ENCODE measurements at places on chromosomes 1 and 21.

DNA sequence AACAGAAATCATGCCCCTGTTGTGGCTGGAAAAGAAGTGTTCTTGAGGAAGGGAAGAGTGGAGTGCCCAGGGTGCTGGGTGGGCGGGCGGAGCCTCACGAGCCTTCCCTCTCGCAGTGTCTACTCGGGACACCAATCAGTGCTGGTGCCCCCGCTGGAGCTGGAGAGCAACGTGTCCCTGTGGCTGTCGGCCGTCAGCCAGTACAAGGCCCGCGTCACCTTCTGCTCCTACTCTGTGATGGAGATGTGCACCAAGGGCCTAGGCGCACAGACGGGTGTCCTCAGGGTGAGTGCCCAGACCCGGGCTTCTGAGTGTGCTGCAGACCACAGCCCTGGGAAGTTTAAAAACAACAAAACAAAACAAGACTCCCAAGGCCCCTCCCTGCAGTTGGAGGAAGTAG, 47.4 kb downstream of the S100B start:
- DNase-seq = no peak

DNA sequence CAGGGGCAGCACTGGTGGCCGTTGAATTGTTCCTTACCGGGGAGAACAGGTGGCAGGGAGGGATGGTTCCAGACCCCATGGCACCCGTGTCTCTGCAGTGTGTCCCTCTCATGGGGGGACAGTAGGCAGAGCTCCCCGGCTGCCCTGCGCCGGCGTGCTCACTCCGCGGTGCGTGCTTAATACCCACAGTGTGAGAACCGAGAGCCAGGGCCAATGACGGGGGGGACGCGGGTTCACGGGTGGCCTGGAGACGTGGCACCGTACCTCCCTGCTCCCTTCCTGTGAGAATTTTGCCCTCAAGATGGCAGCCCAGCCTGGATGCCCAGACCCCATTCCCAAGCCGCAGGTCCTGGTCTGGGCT, 47.1 kb downstream of the PRDM16 start:
- no peak for DNase-seq

GRCh38 chr1:167360120-167360519, 139.4 kb downstream of the POU2F1 start:
- DNase-seq = no peak

DNA sequence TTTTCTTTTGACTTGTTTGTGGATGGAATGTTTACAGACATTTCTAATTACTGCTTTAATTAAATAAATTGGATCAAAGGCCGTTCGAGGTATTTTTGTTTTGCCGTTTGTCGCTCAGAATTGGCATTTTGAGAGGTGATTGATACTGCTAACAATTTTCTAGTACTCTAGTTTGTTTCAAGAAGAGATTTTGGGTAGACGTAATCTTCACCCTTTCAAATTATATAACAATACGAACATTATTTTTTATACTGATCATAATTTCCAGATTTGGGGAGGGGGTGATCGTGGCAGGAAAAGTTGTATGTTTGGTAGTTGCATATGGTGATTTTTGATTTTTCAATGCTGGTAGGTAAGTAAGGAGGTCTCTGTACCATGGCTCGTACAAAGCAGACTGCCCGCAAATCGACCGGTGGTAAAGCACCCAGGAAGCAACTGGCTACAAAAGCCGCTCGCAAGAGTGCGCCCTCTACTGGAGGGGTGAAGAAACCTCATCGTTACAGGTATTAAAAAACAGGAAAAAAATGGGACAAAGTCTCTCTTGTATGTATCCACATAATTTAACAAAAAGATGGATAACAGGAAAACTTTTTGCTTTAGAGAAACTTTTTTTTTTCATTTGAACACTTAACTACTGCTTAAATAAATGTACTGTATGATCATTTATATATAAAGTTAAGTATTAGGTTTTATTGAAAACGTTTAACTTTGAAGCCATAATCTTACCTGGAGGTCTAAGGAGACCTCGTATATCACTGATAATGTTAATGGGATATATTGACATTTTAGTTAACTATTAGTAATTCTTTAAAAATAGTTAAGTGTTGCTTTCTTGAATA, 1.7 kb downstream of the H3-3A start:
- no peak for DNase-seq
